Iris pigment epithelial cell (primary cell): ENCODE measurements at places on chromosomes 1 and 21.

DNA sequence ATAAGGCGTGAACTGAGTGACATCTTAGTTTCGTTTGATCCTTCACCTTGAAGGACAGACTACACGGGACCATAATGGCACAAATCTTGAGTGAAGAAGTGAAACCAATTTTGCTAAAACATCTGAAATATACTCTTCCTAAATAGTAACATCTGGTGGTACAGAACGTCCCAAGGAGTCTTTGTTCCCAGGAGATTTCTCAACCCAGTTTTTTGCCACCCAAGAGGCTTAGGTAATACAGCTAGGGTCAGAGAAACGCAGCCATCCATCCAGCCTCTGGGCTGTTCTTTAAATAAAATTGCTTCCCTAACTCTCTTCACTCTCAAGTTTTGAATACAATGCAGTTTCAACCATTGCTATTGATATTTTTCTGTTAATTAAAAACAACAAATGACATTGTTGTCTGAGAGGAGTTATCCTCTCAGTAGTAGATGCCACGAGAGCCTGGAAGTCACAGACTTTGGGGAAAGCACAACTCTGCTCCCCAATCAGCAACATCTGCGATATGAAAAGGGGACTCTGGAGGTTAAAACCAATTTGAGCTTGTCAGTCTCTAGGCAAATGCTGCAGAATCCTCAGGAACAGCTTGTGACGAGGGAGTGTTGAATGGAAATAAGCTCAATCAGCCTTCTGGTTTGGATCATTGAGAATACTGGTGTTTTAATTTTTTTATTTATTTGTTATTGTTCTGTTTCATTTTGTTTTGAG, 394.3 kb upstream of the ADGRL2 start:
- no peak for DNase-seq

GRCh38 chr1:155871390-155871789, 12.0 kb downstream of the SYT11 start:
- DNase-seq: peak; percentile 10

- no peak for DNase-seq
Measured at GRCh38 chr1:25140073-25140797, 92.1 kb downstream of the SYF2 start.

GRCh38 chr1:208254376-208254775, 10.2 kb upstream of the PLXNA2 start:
- DNase-seq: no peak

DNA sequence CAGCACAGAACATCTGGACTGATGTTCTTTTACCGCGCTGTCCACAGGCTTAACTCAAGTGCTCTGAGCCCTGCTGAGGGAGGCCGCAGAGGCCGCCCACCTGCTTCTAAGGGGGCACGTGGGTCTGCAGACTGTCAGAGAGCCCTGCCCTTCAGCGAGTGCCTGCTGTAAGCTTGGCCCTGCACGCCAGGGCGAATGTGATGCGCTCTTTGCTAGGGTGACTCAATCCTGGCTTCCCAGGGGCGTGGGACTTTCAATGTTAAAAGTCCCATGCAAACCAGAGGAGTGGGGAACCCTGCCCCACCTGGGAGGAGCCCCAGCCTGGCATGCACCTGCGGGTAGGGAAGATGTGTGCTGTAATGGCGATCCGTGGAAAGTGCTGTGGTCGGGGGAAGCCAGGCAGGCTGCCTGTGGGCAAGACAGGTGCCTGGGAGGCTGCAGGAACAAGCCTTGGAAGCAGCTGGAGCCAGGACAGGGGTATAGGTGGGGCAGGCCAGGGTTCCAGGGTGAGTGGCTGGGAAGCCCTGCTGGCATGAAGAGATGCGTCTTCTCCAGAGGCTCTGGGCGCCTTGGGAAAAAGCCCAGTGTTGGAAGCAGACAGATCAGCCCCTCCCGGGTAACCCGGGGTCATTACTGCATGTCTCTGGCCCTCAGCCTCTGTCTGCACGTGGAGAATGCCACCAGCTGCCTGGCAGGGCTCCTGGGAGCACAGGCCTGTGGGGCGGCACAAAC, 594 bp upstream of the PANK4 start:
- peak; percentile 37 for DNase-seq

GRCh38 chr1:183097438-183098051, 74.3 kb downstream of the LAMC1 start:
- peak; percentile 71 for DNase-seq

DNA sequence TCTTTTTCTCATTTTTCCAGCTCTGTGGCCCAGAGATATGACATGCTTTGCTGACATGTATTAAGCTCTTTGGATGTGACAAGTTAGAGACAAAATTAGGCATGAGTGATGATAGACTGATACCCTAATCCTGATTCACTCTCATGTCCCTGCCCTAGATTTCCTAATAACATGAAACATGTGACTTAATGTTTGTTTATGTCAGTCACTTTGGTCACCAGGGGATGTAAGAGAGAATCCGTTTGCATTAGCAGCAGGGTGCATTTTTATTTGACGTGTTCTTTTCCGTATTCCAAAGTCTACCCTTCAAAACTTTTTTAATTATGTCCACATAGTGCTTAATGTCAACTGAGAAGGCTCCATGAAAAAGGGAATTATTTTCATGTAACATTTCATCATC, 192.4 kb downstream of the HMCN1 start:
- peak; percentile 15 for DNase-seq

DNA sequence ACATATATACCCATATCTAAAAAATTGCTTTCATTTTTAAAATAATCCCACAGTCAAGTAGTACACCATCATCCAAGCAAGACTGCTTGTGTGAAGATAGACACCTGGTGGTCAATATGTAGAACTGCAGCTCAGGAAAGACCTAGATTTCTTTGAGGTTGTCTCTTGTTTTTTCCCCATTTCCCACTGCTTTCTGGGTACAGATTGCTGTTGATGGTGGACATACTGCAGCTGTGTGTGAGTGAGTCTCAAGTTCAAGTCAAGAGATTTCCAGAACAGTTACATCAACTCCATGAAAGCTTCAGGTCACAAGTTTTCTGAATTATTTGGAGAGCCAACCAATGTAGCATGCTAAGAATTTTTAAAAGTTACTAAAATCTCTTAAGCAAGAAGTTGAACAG, 306.4 kb downstream of the DUSP10 start:
- peak; percentile 74 for DNase-seq

- DNase-seq: peak; percentile 41
Measured at GRCh38 chr1:79041666-79042065, 35.1 kb upstream of the ADGRL4 start.

DNA sequence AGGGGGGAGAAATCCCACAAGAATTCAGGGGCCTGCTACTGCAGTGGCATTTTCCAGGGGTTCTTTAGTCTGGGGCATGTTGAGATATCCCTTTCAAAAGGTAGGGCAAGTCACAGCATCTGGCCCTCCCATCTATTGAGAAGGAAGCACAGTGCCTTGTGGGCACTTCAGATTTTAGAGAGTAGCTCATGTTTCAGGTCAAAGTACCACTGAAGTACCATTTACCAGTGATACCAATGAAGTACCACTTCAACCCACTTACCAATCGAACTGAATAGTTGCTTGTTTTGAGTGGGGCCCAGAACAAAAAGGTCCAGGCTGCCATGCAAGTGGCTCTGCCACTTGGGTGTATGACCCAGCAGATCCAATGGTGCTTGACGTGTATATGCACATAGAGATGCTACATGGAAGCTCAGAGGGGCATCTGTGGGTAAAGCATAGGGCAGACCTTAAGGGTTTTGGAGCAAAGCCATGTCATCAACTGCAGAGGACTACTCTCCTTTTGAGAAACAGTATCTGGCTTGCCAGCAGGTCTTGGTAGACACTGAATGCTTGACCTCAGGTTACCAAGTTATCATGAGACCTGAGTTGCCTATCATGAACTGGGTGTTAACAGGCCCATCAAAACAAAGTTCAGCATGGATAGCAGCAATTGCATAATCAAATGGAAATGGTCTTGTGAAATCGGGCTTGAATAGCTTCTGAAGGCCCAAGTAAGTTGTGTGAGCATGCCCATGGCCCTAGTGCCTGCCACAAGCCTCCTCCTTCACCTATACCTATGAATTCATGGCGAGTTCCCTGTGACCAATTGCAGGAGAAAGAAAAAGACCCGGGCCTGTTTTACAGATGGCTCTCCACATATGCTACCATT, 23.5 kb downstream of the PLA2G2D start:
- peak; percentile 20 for DNase-seq

DNA sequence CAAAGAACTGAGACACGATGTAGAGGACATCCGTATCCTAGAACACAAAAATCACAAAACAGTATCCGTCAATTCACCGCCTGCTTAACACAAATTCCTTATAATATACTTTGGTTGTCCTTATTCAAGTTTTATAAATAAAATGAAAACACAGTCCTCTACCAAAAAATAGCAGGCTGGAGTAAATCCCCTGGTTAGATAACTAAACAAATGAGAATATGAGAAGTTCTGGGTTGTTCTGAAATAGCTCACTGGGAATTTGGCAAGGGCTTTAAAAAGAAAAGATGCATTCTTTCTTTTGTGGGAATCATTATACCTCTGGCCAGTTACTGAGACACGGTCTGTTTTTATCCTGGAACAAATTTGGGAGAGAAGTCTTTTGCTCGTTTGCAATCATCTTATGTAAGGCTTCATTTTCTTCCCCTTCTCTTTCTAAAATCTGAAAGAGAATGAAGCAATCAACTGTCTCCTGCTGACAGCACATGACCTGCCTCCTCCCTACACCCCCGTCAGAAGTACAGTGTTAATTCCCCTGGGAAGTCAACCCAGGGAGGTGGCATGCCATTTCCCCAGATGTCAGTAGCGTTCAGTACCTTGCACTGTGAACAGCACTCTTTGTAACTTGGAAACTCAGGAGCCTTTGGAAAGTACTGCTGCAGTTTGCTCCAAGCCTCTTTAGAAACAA, 37.1 kb upstream of the RAP1GAP start:
- peak; percentile 56 for DNase-seq

- no peak for DNase-seq
Measured at GRCh38 chr1:175287377-175287776, 94.8 kb upstream of the KIAA0040 start.

GRCh38 chr21:18622383-18622782, 218.8 kb upstream of the TMPRSS15 start:
- no peak for DNase-seq

- DNase-seq: no peak
Measured at GRCh38 chr1:202644219-202645096, 65.8 kb downstream of the SYT2 start.

- DNase-seq: peak; percentile 74
Measured at GRCh38 chr1:60055336-60055735, 18.2 kb downstream of the C1orf87 start.

DNA sequence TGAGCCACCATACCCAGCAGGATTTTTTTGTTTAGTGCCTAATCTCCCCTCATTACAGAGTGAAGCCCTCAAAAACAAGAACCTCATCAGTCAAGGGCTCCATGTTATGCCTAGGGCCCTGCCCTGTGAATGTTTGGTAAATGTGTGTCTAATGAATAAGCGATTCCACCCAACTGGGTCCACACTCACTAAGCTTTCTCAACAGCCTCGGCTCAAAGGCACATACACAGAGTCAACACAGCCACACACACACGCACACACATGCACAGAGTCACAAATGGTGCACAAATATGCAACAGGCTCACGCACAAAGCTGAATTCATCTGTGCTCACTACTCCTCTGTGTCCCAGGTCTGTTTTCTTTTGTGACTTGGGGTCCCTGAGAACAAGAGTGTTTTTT, 11.7 kb upstream of the SYNC start:
- DNase-seq: no peak

DNA sequence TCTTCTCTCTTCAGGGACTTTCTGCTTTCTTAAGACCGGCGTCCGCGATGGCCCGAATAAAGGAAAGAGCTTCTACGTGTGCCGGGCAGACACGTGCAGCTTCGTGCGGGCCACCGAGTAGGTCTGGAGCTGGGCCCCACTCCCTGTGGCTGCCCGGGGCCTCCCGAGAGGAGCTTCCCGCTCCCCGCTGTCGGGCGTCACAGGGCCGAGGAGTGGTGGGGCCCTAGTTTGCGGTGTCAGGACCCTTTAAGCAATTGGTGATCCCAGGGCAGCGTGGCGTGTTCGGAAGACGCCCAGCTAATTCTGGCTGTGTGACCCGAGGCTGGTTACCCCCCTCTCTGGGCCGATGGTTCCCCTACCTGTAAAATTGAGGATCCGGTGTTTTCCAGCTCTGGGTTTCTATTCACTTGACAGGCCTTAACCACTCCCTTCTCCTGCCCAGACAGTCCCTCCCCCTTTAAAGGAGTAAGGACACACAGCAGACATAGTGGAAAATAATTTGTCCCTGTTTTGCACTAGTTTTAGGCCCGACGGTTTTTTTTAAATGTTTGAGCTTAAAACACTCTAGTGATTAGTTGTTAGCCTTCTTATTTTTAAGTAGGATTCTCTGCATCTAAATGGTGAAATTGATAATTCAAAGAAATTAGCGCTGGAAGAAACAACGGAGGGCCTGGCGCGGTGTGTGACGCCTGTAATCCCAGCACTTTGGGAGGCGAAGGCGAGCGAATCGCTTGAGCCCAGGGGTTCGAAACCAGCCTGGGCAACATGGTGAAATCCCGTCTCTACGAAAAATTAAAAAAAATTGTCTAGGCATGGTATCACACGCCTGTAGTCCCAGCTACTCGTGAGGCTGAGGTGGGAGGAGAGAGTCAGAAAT, 553 bp downstream of the TTF2 start:
- DNase-seq: peak; percentile 63

DNA sequence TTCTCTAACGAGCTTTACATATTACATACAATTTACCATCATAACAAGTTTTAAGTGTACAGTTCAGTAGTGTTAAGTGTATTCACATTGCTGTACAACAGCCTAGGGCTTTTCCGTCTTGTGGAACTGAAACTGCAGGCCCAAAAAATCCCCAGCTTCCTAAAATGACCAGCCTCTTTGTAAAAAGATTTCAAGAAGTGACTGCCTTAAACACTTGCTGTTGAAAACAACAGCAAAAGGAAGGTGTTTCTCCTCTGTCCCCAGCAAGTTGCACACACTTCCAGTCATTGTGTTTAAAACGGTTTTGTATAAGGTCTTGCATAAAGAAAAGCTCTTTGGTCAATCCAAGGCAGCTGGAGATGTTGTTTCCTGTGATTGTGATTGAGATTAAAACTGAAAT, 16.0 kb upstream of the GBP1 start:
- no peak for DNase-seq

DNA sequence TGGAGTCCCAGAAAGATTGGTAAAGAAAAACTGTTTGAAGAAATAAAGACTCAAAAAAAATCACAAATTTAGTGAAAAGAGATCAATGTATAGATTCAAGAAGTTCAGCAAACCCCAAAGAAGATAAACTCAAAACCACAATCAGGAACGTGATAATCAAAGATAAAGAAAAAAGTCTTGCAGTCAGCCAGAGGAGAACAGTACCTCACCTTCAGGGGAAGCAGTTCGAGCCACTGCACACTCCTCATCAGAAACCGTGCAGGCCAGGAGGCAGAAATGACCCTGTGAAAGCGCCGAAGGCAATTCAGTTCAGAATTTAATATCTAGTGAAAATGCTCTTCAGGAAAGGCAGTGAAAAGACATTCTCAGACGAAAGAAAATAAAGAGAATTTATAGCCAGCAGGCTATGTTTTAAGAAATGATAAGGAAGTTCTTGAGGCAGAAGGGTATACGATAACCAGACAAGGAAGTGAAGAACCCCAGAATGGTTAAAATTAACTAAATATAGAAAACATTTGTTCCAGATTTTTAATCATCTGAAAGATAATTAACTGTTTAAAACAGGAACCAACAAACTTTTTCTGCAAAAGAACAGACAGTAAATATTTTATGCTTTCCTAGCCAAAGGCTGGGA, 13.5 kb upstream of the SUMO3 start:
- DNase-seq: no peak

- DNase-seq: peak; percentile 86
Measured at GRCh38 chr1:186819126-186819525, 9.6 kb upstream of the PLA2G4A start.

- peak; percentile 34 for DNase-seq
Measured at GRCh38 chr1:202286622-202287097, 55.1 kb downstream of the UBE2T start.

- no peak for DNase-seq
Measured at GRCh38 chr1:219081943-219082925, 91.4 kb upstream of the LYPLAL1 start.
